ENCODE measurements at places on chromosomes 7 and 10. TPM values are rescaled to one million over a fixed set of nuclear protein-coding genes. Genes with fewer than 3 reads are reported as not detected.

Gene CTBP2
- 36.6 TPM for total RNA-seq

DNA sequence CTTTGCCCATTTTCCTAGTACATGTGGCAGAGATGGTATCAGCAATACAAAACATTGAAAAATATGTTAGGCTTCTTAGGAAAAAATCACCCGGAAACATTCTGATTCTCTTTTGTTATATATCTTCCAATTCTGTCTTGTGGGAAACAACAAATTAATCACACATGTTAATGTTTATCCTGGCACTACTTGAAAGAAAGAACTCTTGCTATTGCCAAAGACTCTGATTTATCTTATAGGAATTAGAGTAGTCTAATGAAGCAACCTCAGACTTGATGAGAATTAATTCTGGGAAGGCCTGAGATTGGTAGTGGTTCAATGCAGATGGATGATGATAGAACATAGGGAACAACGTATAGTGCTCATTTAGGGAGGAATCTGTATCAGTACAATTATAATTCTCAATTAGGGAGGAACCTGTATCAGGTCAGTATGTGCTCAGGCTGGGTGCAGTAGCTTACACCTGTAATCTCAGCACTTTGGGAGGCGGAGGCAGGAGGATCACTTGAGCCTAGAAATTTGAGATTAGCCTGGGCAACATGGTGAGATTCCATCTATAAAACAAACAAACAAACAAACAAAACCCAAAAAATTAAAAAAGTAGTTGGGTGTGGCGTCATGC lies 50.7 kb downstream of the TAS2R16 start:
- DNase-seq, result no peak

- no peak for DNase-seq
Measured at GRCh38 chr7:83936056-83936708, 258.4 kb downstream of the SEMA3A start.

GRCh38 chr10:120005207-120006201 lies 113.0 kb downstream of the SEC23IP start:
- no peak for DNase-seq

- DNase-seq, result no peak
Measured at GRCh38 chr7:105703207-105703930, 122.1 kb upstream of the EFCAB10 start.

Gene CALN1
- total RNA-seq, result not detected

Gene SPRN
- total RNA-seq, result not detected

GRCh38 chr7:90530263-90530662 lies 60.8 kb downstream of the PTTG1IP2 start:
- DNase-seq, result no peak

- no peak for DNase-seq
Measured at GRCh38 chr7:8382004-8382730, 51.2 kb upstream of the NXPH1 start.

- no peak for DNase-seq
Measured at GRCh38 chr10:47370015-47370767, 13.9 kb downstream of the ZNF488 start.

- no peak for DNase-seq
Measured at GRCh38 chr7:29610086-29610485, 46.5 kb downstream of the PRR15 start.

Gene C10orf53
- total RNA-seq, result not detected

DNA sequence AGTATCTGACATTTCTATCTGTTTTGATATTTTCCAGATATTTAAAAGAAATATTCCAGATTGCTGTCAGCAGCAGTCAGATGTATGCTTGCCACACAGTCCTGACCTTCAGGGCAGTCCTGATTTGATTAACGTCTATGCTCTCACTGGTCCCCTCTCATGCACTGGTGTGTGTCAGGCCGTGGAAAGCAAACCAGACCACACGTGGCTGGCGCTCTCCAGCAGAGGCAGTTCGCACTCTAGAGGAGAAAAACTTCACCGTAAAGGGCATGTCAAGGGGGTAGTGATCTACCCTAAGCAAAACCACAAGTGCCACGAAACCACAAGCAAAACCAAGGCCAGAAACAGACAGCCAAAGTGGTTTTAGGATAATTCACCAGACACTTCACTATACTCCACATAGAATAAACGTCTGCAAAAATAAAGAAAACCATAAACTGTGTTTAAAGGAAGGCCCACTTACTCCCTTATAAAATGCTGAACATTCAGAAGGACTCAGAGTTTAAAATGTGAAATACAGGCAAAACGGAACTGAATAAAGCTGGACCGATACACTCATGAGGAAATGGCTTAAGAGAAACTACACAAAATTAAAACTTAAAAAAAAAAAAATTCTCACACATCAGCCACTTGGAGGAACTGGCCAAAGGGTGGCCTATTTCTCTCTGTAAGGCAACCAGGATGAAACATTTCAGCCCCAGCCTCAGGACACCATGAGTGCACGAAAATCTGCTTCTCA lies 26.4 kb downstream of the PARP12 start:
- no peak for DNase-seq

DNA sequence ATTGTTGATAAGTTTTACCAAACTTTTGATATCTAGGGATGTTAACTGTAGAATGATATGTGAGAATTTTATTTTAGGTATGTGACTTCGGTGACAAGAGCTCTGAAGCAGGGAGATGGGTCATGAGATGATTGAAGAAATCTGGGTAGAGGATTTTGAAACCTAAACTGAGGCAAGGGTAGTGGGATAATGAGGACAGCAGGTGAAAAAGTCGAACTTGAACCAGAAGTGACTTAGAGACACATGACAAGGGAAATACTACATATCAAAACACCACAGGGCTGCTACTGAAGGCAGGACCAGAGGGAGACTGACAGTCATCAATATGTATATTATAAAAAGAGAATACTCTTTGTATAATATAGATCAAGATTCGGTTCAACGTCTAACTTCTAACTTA lies 113.2 kb downstream of the WDFY4 start:
- DNase-seq, result no peak

Gene DENND11
- 11.4 TPM for total RNA-seq

- DNase-seq, result no peak
Measured at GRCh38 chr7:153444641-153445040, 607.6 kb upstream of the DPP6 start.

Gene NUTM2B
- total RNA-seq, result 1.1 TPM

DNA sequence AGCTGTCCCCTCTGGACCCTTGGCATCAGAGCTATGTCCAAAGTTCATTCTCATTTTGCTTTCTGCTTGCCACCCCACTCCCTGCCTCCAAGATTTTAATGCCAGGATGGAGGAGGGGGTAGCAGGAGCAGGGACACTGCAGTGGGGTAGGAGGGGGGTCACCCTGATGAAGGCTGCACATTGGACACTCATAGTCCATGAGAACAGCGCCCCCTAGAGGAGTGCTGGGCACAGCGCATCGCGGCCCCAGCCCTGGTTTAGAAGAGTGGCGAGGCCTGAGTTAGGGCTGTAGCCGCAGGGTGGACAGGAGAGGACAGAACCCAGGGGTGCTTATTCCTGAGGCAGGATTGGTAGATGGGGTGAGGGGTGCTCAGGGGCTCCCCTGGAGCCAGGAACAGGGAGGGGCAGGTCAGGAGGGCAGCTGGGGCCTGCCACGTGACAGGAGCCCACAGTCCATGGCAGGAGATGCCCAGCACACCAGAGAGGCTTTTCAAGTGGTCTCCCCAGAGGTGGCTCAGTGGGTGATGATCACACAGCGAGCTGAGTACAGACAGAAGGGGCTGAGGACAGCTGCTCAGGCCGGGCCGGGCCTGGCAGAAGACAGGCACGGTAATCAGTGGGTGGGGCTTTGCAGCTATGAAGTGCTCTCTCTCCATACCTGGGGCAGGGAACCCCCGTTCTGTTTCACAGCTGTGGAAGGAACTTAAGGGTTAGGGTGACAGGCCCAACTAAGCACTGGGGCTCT lies 71.4 kb downstream of the NEURL1 start:
- no peak for DNase-seq

DNA sequence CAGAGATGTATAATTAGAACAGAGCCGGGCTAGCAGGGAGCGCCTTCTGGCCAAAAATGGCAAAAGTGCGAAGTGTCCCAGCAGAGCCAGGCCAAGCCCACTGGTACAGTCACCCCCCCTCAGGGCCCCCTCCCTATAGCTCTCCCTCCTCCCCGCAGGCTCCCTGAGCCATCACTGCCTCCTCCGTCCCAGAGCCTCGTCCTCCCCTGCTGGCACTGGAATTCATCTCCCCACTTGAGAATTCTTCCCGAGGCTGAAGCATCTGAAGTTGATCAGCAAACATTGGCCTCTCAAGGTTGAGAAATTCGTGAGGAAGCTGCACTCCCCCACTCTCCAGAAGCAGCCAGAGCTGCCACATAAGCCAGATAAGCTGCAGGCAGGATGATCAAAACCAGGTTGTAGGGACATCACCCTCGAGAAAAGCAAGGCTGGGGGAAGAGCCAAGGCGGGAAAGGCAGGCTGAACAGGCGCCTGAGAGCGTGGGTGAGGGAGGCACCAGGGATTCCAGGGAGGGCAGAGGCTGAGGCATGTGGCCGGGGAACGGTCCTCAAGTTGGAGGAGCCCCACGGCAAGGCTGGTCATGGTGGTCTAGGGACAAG lies 23.4 kb downstream of the CAMK2G start:
- peak; percentile 53 for DNase-seq

DNA sequence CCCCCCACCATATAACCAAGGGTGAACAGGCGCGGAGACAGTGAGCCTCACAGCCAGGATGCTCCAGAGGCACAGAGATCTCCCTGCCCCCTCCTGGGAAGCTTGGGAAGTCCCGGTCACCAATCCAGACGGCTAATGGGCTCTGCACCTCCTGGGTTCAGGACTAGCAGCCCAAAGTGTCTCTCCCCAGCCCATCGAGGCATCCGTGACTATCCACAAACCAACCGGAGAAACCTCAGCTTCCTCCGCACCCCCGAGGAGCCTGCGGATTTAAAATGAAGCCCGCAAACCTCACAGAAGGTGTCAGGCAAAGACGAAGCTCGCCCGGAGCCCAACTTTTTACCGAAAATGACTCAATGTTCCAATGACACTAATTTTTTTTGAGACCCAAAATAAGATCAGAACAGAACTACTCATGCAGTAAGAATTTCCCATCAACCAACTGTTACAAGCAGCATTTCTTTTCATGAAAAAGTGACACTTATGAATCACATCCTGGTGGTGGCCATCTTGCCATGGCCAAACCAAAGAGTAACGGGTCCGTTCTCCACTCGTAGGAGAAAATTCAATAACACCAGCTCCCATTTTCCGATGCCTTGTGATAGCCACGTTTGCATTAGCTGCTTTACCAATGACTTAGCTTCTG lies 6.0 kb downstream of the PDGFA start:
- peak; percentile 44 for DNase-seq

DNA sequence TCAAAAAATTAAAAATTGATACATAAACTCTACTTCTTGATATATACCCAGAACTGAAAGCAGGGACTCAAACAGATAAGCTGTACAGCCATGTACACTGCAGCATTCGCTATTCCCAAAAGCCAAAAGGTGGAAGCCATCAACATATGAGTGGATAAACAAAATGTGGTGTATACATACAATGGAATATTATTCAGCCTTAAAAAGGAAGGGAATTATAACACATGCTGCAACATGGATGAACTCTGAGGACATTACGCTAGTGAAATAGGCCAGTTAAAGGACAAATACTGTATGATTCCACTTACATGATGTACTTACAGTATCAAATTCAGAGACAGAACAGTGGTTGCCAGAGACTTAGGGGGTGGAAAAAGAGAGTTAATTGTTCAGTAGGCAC lies 8.1 kb downstream of the TMEM209 start:
- DNase-seq, result no peak

Gene PAX4
- total RNA-seq, result not detected

Gene DGKI
- total RNA-seq, result 7.6 TPM

GRCh38 chr7:93651603-93652159 lies 77.2 kb upstream of the CALCR start:
- DNase-seq, result no peak

- DNase-seq, result peak; percentile 56
Measured at GRCh38 chr7:22110227-22110839, 164.6 kb upstream of the CDCA7L start.

DNA sequence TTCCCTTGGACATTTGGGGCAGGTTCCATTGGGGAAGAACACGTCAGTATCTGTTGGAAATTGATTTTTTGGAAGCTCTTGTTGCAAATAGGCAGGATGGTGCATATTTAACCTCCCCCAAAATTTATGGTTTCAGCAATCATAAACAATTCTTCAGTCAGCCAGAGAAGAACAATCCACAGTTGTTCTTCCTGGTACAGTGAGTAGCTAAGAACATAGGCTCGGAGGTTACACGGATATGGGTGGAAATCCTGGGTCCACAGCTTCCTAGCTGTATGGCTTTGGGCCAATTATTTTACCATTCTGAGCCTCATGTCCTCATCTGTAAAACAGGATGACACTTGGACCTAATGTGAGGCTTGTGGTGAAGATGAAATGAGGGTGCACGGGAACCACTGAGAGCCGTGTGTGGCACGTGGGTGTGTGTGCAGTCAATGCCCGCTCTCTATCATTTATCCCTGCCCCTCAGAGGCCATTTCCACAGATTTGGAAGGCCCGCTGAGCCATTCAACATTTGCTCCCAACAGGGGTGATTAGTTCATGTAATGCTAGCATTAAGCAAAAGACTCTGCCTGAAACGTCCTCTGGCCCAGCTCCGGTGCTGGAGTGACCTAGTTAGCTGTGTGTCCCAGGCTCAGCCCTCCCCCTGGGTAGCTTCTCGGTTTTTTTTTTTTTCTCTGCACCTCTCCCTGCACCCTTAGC lies 9.7 kb downstream of the CAMK1D start:
- peak; percentile 42 for DNase-seq

DNA sequence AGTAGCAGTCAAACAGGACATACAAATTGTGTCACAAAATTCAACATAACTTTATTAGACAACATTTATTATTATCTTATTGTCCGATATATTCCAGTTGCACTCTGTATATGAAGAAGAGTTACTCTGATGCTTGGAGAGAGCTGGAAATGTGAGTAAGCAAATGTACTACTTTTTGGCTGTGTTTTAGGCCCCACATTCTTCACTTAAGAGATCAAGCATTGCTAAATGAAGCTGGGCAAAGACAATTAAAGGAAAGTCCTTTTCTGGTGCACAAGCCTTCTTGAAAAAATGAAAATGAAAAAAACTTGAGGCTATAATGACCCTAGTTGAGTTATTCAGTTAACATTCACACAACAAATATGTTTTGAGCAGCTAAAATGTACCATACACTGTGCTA lies 26.1 kb downstream of the MYPN start:
- no peak for DNase-seq

DNA sequence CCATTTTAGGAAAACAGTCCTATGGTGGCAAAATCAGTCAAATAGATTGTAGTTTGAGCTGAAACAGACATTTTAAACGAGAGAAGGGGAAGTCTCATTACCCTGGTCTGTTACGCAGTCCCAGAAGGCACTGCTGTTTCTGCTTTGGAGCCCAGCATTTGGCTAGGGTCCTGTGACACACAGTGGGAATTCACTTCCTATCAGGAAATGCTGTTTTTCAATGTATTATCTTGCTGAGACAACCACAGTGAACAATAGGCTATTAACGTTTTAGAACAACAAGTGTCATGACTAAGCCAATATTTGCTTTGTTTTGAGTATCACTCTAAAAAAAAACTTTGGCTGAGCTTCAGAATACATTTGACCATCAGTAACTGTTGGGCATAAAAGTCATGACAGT lies 74.1 kb downstream of the ADD3 start:
- DNase-seq, result peak; percentile 46

- DNase-seq, result no peak
Measured at GRCh38 chr10:78341953-78342614, 308.4 kb downstream of the RPS24 start.
